ENCODE measurements at places on chromosomes 1 and 21.

- DNase-seq: no peak
Observed at GRCh38 chr1:166969074-166969677, 6.2 kb downstream of the ILDR2 start.

DNA sequence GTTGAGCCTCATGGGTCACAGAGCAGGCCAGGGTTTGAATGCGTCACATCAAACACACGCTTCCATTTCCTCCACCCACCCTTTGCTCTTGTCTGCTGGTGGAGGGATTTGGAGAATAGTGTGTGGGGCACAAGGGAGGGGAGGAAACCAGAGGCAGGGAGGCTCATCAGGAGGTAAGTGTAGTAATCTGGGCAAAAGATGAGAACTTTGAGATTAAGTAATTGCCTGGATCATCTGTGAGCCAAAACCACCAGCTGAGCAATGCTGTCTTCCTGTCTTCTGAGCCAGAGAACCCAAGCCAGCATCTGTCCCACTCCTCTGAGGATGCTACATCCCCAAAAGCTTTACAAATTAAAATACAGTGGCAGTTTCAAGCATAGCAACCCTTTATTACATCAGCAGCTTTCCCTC, 45.2 kb downstream of the C8B start:
- no peak for DNase-seq

DNA sequence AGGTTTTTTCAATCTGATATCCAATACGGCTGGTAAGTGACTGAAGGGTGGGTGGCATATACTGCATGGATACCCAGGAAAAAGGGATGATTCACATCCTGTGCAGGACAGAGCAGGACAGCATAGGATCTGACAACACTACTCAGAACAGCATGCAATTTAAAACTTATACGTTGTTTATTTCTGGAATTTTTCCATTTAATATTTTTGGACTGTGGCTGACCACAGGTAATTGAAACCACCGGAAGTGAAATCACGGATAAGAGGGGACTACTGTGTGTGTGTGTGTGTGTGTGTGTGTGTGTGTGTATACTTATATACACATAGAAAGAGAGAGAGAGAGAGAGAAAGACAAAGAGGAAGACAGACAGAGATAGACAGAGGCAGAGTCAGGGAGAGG, 23.0 kb downstream of the ERICH3 start:
- no peak for DNase-seq

GRCh38 chr1:116345011-116345410, 28.0 kb upstream of the ATP1A1 start:
- no peak for DNase-seq

- peak; percentile 92 for DNase-seq
Observed at GRCh38 chr21:41283211-41283818, 33.3 kb upstream of the FAM3B start.

DNA sequence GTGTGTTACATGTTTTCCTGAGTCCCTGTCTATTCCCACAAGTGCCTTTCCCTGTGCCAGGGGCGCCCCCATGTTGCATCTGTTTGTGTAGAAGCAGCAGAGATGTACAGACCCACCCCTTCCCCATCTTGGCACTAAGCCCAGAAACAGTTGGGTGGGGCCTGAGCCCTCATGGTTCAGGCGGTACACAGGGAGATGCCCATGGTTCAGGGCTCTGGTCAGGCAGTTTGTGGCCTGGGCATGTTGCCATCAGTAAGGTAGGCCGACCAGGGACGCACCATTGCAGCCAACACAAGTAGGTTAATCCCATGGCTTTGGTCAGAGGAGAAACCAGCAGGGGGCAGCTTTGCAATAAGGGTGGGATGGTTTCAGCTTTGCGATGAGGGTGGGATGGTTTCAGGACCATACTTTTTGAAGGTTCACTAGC, 914 bp upstream of the ADGRB2 start:
- DNase-seq: peak; percentile 55

DNA sequence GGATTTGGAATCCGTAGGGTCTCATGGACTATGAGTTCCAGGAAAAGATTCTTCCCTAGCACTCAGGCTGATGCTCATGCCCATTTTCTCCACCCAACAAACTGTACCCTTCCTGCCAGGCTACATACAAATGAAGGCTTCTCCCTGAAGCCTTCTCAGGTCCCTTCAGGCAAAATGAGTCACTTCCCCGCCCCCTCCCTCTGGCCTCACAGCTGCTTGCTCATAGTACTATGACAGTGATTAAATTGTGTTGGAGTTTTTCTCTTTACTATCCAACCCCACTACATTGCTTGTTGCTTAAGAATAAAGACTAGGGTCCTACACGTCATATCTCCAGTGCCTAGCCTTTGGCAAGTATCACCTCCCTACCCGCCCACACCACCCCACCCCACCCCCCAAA, 207.6 kb upstream of the NFIA start:
- DNase-seq: no peak

GRCh38 chr1:2381741-2382620, 9.4 kb downstream of the MORN1 start:
- peak; percentile 85 for DNase-seq

- DNase-seq: peak; percentile 49
Observed at GRCh38 chr1:155002464-155003226, at the start of gene ZBTB7B. Gene ZBTB7B (plus strand): TSS chr1:155002802. CDS start chr1:155014661, 11,859 bp downstream.

GRCh38 chr1:43538969-43539368, 8.3 kb downstream of the PTPRF start:
- no peak for DNase-seq

DNA sequence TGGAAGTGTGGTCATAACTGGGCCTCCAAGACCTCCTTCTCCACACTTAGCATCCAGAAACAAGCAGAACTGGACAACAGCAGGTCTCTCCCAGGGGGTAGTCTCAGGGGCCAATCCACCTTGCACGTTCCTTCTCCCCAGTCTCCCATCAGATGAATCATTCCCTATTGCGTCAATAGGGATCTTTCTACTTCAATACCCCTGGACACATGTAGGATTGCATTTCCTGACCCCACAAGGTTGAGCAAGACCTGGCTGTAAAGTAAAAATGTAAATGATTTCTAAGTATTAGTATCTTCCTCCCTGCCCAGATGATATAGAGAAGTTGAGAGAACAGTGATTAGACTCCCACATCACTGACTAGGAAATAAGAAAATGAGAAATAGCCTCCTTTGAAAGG, 224.5 kb upstream of the CSF3R start:
- no peak for DNase-seq

DNA sequence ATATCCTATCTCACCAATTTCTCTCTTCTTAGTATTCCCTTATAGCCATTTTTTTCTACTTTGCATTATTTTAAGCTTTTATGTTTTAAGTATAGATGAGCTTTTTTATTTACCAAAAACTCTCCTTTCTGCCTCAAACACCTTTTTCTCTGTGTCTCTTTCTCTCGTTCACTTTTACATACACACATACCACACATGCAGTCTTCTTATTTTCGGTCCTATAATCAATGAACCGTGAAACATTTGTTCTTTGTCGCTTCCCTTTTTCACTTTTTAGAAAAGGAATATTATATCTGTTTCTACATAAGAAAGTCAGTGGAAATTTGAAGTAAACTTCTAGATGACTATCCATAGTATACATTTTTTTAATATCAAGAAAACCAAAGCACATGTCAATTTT, 183.2 kb downstream of the MRPL39 start:
- no peak for DNase-seq

- DNase-seq: no peak
Observed at GRCh38 chr1:224851210-224851847, 78.1 kb upstream of the DNAH14 start.

- no peak for DNase-seq
Observed at GRCh38 chr1:29521438-29521715, 285.1 kb downstream of the PTPRU start.

DNA sequence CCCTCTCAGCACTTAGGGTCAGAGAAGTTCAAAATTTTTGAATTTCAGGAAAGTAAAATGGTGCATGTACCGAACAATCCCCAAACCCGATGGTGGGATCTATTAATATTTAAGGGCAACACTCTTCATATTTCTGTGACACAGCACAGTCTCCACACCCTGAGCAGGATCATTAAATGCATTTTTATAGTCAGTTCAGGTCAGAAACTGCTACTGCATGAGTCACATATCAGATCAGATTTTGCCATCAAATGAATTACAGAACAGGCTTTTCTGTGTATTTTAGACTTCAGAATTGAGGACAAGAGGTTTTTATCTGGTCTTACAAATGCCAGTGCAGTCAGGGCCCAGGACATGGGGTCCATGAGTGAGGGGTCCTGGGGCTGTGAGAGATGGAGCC, 79.2 kb downstream of the RIPK4 start:
- no peak for DNase-seq

DNA sequence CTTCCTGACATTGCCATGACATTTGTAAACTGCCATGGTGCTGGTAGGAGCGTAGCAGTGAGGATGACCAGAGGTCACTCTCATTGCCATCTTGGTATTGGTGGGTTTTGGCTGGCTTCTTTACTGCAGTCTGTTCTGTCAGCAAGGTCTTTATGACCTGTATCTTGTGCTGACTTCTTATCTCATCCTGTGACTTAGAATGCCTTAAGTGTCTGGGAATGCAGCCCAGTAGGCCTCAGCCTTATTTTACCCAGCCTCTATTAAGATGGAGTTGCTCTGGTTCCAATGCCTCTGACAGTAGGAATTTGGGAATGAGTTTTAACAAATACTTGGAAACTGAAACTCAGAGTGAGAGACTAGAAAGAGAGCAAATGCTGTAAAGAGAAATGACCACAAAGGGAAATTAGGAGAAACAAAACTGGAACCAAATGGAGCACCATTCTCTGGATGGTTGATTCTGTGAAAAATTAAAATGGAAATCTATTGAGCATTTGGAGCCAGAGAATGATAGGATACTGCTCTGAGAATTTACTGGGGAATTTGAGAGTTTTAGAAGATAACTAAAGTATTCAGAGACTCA, 50.1 kb upstream of the RHOU start:
- no peak for DNase-seq

DNA sequence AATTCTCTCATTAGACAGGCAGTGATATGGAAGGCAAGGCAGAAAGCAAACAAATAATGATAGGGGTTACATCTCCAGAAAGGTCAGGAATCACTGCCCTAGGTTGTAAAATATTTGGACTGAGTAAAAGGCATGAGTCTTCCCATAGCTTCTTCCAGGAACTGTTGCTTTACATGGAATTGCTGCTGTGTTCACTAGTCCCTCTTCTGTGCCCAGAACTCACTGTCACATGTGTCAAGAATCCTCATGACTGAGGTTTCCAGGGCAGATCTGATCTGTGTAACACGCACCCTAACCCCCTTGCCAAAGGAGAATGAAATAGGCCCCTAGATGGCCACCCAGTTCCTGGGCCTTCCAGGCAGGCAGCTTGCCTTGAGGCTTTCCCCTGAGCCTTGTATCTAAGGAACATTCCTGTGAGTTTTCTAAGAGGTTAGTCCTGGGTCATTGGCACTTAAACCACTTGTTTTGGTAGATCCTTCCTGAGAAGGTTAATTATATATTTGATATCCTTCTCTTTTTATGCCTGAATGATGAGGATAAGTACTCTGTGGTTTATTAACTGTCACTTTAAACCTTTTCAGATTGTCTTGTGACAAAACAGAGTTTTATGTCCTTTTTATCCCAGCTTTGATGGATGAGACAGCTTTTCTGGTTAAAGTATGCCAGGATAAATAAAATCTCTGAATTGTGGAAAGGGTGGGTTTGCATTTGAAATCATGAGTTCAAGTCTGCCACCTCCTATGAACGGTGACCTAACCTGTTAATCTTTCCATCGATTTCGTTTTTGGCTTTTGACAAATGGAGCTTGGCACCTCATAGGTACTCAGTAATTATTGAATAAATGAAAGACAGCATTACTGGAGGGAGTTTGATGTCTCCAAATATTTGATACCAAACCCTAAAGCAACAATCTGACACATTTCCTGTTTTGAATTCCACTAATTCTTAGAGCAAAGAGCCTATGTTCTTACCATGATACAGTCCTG, 163.3 kb downstream of the DHRS3 start:
- no peak for DNase-seq

GRCh38 chr1:91876040-91876470, 9.9 kb downstream of the TGFBR3 start:
- DNase-seq: no peak
